ENCODE measurements at places on chromosomes 16 and 17.

GRCh38 chr16:76518781-76519180 lies 241.6 kb downstream of the CNTNAP4 start:
- DNase-seq = no peak

- no peak for DNase-seq
Observed at GRCh38 chr17:42307362-42307927, 19.1 kb downstream of the STAT5A start.

DNA sequence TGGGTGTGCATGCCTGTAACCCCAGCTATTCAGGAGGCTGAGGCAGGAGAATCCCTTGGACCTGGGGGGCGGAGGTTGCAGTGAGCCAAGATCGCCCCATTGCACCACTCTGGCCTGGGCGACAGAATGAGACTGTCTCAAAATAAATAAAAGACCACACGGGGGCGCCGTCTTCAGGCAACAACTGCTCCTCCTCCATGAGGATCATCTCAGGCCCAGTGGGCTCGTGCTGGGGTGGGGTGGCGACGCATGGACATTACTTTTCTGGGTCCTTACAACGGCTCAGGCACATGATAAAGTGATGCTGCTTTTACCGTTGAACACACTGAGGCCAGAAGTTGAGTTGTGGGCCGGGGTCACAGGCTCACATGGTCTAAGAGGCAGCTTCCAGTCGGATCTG lies 56.2 kb downstream of the PRMT7 start:
- DNase-seq = peak; percentile 39

GRCh38 chr17:21039839-21040575 lies 2.8 kb downstream of the USP22 start:
- DNase-seq = no peak

DNA sequence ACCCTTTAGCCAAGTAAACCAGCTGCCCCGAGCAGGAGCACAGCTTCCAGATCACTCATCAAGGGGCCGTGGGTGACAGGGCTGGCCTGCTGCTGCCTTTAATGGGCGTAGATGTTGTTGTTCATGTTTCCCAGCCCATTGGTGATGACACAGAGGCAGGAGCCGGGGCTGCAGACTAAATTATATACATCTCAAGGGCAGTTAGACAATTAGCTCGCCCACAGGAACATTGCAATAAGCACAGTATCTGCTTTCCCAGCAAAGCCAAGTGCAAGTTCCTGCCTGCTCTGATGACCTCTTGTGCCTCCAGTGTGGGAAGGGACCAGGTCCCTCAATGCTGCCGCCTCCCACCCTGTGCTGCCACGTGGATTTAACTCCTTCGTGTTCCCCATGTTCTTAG lies 485.8 kb downstream of the MAF start:
- DNase-seq = no peak
